ENCODE measurements at places on chromosomes 2 and 18.

DNA sequence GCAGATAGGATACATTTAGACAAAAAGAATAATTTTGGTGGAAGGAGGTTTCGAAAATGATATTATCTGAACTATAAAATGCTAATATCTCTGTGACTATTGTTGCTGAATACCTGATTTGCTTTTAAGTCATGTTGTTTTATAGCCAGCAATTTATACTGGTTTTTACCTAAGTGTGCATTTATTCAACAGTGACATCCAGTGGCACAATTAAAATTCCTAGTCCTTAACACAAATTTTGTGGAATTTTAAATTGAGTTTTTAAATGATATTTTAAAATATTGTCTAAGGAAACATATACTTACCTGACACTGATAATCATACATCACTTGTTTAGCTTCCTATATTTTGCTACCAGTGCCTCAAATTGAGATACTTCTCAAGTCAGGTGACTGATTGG is 144.8 kb downstream of the ARHGAP28 start:
- no peak for DNase-seq

DNA sequence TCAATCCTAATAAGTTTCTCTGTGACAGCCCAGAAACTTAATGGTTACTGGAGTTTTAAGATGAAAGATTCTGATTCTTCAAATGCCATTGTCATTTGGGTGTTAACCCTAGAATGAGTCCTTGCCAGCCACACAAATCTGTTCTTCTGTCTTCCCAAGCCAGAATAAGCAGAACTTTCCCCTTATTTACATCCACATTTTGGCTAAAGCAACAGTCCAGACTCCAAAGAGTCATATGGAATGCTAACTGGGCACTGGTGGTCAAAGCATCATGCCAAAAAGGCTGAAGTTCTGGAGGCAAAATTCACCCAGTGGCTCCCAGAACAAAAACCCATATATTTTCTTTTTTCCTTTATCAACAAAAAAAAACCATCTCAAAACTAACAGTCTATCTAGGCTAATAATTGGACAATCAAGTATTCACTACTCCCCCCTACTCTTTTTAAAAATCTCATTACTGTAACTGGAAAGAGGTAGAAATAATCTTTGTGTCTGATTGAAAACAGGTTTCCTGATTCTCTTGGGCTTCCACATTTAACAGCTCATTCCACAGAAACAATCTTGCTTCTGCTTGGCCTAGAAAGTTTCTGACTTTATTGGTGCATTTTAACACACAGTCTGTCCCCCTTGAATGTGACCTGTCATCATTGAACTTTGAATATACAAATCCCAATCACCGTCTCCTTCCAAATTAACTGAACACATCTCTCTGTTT is 89.6 kb upstream of the SETBP1 start:
- DNase-seq, result no peak

DNA sequence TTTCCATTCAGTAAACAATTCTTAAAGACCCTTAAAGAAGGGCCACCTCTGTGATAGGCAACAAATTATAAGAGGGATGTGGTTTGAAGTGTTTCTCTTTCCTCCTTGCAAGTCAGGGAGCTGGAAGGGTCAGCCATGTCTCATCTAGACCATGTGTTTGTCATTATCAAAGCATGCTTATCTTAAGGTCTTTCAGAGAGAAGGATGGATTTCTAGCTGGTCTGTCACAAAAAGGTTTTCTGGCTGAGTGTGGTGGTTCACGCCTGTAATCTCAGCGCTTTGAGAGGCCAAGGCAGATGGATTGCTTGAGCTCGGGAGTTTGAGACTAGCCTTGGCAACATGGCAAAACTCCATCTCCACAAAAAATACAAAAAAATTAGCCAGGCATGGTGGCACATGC is 59.2 kb upstream of the PEX13 start:
- no peak for DNase-seq

DNA sequence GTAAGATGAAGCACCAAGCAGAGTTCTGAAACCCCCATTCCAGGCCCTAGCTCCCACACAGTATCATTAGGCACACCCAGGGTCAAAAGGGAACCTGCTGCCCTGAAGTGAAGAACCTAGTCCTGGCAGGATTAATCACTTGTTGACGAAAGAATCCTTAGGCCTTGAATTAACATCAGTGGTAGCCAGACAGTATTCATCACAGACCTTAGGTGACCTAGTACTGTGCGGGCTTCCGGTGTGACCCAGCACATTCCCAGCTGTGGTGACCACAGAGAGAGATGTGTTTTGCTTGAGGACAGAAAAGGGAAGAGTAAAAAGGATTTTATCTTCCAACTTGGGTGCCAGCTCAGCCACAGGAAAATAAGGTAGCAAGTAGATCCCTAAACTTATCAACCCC is 1071.4 kb upstream of the FAM98A start:
- no peak for DNase-seq

DNA sequence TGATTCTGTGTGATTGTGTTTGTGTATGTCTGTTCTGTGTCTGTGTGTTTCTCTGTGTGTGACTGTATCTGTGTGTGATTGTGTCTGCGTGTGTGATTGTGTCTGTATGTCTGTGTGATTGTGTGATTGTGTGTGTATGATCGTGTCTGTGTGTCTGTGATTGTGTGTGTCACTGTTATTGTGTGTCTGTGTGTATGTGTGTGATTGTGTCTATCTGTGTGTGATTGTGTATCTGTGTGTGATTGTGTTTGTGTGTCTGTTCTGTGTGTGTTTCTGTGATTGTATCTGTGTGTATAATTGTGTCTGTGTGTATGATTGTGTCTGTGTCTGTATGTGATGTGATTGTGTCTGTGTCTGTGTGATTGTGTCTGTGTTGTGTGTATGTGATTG is 11.7 kb upstream of the KLHL30 start:
- DNase-seq, result no peak

- no peak for DNase-seq
These were observed 64.1 kb downstream of the DTNA start for GRCh38 chr18:34773961-34774766.

DNA sequence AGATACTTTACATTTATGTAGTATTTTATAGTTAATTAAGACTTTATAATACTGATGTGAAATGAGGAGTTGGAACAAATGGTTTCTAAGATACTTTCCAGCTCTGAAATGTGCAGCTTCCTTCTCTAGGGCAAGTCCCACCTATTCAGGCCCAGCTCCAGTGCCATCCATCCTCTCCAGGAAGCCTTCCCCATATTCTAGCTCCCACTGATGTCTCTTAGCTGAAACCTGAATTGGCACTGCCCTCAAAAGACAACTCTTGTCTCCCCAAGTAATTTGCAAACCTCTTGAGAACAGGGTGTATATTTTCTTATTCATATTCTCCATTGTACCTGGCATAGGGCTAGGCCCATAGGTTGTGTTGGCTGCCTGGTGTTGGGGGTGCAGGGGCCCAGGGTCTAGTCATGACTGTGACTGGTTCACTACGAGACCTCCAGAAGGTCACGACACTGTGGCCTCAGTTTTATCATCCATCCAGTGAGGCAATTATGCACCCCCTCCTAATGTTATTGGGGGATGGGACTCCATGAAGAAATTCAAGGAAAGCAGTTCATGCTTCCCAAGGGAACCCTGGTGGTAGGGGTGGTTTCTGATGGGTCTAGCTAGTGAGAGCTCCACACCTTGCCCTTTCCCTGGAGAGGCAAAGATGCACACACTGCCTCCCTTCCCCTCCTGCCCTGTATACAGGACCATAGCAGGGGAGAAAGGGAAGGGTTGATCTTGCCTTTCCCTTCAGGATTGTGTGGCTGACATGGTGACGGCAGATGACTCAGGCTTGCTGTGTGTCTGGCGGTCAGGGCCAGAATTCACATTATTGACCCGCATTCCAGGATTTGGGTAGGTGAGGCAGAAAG is 2.8 kb downstream of the WDR54 start:
- no peak for DNase-seq

GRCh38 chr2:37670378-37671008 is 949 bp downstream of the CDC42EP3 start:
- DNase-seq, result no peak

DNA sequence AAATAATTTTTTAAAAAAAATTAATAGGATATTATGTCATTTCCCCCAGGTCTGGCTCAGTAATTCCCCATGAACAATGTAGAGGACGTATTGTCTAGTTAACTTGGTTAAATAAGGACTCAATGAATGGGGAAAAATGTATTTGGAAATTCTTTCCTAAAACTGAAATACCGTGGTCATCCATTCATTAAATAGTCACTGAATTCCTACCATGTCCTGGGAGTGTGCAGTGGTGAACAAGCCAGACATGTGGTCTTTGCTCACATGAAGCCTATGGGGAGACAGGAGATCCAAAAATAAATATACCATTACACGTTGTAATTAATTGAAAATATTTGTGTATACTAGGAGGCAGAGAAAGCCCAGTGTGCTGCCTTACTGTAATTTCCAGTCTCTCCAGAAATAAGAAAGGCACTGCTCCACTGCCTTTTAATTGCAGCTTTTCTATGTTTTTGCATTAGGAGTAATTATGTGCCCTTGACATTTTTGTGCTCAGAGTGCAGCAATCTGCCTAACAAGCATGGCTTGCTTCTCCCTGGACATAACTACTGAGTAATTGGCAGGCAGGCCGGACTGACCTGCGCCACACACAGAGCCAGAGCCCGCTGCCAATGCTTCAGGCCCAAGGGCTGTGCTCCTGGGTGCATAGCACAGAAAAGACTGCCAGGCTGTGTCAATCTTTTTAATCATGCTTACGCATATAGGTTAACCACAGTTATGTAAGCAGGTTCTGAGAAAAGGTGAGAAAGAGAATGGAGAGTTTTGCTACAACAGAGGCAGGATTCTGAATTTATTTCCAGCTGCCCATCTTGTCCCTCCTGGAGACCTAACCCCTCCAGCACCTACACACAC is 22.2 kb upstream of the TTC39C start:
- DNase-seq, result peak; percentile 79

DNA sequence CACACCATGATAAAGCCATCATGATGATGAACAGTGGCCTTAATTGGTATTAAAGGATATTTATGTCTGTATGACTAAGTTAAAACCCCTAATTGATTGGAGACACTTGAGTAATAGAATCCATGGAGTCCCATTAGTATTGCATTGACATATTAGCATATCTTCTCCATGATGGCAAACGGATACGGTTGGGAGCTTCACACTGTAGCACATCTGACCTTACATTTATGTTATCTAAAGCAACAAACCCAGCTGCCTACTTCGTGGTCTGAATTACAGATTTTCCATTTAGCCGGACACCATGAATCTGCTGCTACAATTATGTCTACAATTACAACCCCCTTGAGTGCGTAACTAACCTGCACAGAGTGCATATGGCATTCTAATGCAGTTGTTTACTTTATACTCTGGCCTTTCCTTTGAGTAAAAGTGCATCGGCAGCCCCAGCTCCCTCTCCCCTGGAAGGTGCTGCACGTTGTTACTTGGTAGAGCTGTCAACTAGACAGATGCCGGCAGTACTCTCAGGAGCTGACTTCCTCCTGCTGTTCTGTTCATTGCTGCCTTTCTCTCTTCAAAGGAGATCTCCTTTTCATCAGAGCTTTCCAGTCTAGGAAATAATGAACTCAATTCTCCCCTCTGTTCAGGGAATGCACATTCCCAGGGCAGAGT is 92.1 kb downstream of the LRRC30 start:
- no peak for DNase-seq

GRCh38 chr2:135587958-135588357 is 56.7 kb downstream of the R3HDM1 start:
- no peak for DNase-seq

DNA sequence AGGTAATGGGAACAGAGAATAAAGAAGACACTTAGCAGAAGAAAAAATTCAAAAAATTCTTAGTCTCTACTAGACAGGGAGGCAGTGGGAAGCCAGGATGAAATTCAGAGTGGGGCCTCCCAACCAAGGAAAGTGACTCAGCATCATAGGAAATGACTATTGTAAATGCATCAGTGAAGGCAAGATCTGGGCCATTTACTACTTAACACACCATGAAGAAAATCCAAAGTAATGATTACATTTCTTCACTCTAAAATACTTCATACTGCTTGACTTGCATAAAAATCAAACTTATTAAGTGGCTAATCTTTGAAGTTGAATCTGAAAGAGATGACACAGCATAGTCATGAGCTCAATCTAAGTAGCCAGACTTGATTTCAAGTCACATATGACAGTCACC is 405.8 kb upstream of the SLC39A10 start:
- DNase-seq, result no peak

Measured in activated CD4-positive, alpha-beta T cell treated with anti-CD3 and anti-CD28 coated beads, Interleukin-10, Interleukin-2, amounts not matched to agents 100 ng/mL and 50 ng/mL, durations not matched to agents 16 hours and 8 hours (primary cell).